ENCODE measurements at places on chromosomes 1 and 21.

- no peak overlapping the region for H3K4me3 ChIP-seq
- no peaks in the 10 kb centered on the region for H3K27me3 ChIP-seq
- H3K4me1 ChIP-seq = no peaks in the 10 kb centered on the region
- DNase-seq = no peak
- no peak overlapping the region for H3K27ac ChIP-seq
These were observed 157.7 kb downstream of the DSCAM start for GRCh38 chr21:40689217-40689616.

GRCh38 chr1:24695202-24695974 is 49.9 kb upstream of the CLIC4 start:
- H3K27ac ChIP-seq = peak overlapping the region; percentile 9
- H3K4me3 ChIP-seq = no peak overlapping the region
- no peaks in the 10 kb centered on the region for H3K36me3 ChIP-seq
- no peaks in the 10 kb centered on the region for H3K27me3 ChIP-seq
- DNase-seq = no peak

GRCh38 chr1:167467126-167467710 is 51.1 kb downstream of the CD247 start:
- DNase-seq = no peak
- H3K27me3 ChIP-seq = no peaks in the 10 kb centered on the region
- no peaks in the 10 kb centered on the region for H3K36me3 ChIP-seq
- H3K27ac ChIP-seq = no peak overlapping the region
- no peak overlapping the region for H3K4me3 ChIP-seq

DNA sequence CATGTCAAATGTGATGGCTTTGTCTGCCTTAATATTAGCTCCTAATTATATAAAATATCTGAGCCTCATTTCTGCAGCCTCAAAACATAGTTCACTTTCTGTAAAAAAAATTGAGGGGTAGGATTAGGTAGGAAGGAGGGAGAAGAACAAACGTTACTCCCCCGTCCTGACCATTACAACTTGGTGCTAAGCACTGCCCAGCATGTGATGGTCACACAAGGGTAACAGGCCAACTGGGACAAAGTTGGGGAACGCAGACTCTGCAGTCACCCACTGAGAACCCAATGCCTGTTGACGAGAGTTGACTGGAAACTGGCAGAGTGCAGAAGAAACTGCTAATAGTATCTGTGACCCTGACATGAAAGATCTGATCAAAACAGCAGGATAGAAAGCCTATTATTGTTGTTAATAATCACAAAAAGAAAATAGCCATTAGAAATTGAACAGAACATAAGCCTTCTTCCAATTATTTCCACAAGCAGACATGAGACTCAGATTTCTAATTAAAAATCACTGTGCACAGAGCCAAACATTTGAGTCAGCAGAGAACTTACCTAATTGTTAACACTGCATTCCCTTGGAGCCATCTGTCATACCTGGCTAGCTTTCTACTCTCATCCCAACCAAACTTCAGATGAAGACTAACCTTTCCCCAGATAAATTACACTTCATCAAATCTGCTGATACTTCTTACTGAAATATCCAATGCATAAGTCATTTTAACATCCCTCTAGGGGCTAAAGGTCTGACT is 5.5 kb downstream of the SORT1 start:
- no peak for DNase-seq
- H3K36me3 ChIP-seq = no peaks in the 10 kb centered on the region
- H3K27ac ChIP-seq = peak overlapping the region; percentile 86
- H3K4me1 ChIP-seq = peaks cover 93% of the 10 kb centered on the region
- no peaks in the 10 kb centered on the region for H3K27me3 ChIP-seq
- peak overlapping the region; percentile 18 for H3K4me3 ChIP-seq

GRCh38 chr1:60747353-60747752 is 335.0 kb upstream of the NFIA start:
- no peaks in the 10 kb centered on the region for H3K4me1 ChIP-seq
- no peak overlapping the region for H3K27ac ChIP-seq
- H3K4me3 ChIP-seq = no peak overlapping the region
- no peak for DNase-seq

- H3K4me1 ChIP-seq = no peaks in the 10 kb centered on the region
- H3K27me3 ChIP-seq = no peaks in the 10 kb centered on the region
- no peaks in the 10 kb centered on the region for H3K36me3 ChIP-seq
- no peak overlapping the region for H3K27ac ChIP-seq
- H3K4me3 ChIP-seq = peak overlapping the region; percentile 33
These were observed 9.4 kb downstream of the PROX1 start for GRCh38 chr1:213997038-213997771.

DNA sequence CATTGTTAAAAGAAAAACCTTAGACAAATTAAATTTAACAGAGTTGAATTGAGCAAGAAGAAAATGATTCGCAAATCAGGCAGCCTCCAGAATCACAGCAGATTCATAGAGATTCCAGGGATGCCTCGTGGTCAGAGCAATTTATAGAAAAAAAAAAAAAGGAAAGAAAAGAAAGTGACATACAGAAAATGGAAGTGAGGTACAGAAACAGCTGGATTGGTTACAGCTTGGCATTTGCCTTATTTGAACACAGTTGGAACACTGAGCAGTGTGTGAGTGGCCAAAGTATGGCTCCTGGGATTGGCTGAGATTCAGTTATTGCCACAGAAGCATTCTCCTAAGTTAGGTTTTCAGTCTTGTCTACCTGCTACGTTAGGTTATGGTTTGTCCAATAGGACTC is 9.1 kb upstream of the C21orf91 start:
- H3K27me3 ChIP-seq = no peaks in the 10 kb centered on the region
- H3K36me3 ChIP-seq = no peaks in the 10 kb centered on the region
- H3K4me1 ChIP-seq = no peaks in the 10 kb centered on the region
- no peak overlapping the region for H3K4me3 ChIP-seq

DNA sequence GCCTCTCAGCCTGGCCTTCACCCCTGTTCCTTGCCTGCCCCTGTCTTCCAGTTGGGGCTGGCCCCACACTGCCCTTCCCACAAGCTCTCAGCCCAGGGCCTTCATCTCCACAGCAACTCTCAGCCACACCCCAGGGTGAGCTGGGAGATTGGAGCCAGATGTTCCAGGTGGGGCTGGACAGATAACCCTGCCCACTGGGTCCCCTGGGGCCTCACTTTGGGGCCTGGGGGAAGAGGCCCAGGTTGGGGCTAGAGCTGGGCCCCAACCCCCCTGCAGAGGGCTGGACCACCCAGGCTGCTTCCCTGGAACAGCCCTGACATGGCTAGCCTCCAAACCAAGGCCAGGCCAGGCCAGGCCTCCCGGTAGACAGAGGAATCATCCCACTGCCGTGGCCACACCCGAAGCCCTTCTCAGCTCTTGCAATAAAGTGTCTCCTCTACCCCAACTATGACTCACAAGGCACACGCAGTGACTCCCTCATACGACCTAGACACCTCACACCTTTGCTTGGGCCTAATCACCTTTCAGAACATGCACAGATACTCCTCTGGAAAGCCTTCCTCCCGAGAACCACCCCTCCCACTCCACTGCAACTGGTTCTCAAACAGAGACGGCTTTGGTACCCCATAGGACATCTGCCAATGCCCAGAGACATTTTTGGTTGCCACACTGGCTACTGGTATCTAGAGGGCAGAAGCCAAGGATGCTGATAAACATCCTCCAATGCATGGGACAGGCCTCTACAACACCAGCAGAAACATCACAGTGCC is 22.2 kb downstream of the SLC2A1 start:
- DNase-seq = no peak
- H3K4me1 ChIP-seq = peaks cover 98% of the 10 kb centered on the region
- H3K36me3 ChIP-seq = no peaks in the 10 kb centered on the region
- peak overlapping the region; percentile 96 for H3K27ac ChIP-seq
- H3K4me3 ChIP-seq = no peak overlapping the region

DNA sequence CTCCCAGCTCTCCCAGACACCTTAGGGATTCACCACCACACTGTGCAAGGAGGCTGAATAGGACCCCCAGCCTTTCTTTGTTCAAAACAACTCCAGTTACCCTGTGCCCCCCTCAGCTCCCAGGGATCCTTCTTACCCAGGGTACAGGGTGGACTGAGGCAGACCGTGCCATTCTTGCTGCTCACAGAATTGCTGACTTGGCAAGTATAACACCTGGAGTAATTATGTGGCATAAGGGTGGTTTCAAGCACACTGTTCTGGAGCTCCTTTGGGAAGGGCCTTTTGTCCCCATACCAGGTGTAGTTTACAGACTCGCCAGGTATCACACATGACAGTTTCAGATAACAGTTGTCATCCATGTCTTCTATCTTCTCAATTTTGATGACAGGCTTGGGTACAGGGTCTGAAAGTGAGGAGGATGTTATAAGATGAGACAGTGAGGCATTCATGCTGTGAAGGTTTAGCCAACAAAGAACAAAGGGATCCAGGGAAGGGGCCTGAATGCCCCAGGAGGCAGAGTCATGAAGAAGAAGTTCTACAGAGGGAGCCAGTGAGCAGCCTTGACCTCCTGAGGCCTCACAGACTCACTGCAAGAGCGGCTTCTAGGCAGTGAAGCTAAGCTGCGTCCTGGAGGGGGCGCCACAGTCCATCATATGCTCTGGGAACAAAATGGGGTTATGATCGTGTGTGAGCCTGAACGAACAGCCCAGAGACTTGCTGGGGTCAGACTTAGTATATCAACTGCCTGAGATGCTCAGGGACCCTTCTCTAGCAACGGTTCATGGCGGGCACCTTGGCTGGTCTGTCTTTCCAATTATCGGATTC is 30.3 kb downstream of the CD48 start:
- H3K36me3 ChIP-seq = no peaks in the 10 kb centered on the region
- H3K27ac ChIP-seq = no peak overlapping the region
- H3K4me3 ChIP-seq = no peak overlapping the region
- H3K4me1 ChIP-seq = peaks cover 7% of the 10 kb centered on the region
- DNase-seq = peak; percentile 44
- H3K27me3 ChIP-seq = no peaks in the 10 kb centered on the region

GRCh38 chr1:165187031-165188009 is 169.2 kb downstream of the LMX1A start:
- H3K4me1 ChIP-seq = no peaks in the 10 kb centered on the region
- H3K27ac ChIP-seq = no peak overlapping the region
- no peak overlapping the region for H3K4me3 ChIP-seq
- no peak for DNase-seq

GRCh38 chr1:17465228-17465627 is 25.8 kb upstream of the RCC2 start:
- no peak for DNase-seq
- H3K4me3 ChIP-seq = no peak overlapping the region
- H3K36me3 ChIP-seq = no peaks in the 10 kb centered on the region

GRCh38 chr1:194233069-194233468 is 1046.7 kb upstream of the B3GALT2 start:
- no peaks in the 10 kb centered on the region for H3K4me1 ChIP-seq
- H3K4me3 ChIP-seq = no peak overlapping the region
- H3K36me3 ChIP-seq = no peaks in the 10 kb centered on the region
- no peaks in the 10 kb centered on the region for H3K27me3 ChIP-seq
- H3K27ac ChIP-seq = no peak overlapping the region
- no peak for DNase-seq

- H3K4me1 ChIP-seq = no peaks in the 10 kb centered on the region
- no peaks in the 10 kb centered on the region for H3K36me3 ChIP-seq
- DNase-seq = no peak
- no peak overlapping the region for H3K4me3 ChIP-seq
- peaks cover 4% of the 10 kb centered on the region for H3K27me3 ChIP-seq
These were observed 10.9 kb upstream of the BLACAT1 start for GRCh38 chr1:205466595-205467220.

DNA sequence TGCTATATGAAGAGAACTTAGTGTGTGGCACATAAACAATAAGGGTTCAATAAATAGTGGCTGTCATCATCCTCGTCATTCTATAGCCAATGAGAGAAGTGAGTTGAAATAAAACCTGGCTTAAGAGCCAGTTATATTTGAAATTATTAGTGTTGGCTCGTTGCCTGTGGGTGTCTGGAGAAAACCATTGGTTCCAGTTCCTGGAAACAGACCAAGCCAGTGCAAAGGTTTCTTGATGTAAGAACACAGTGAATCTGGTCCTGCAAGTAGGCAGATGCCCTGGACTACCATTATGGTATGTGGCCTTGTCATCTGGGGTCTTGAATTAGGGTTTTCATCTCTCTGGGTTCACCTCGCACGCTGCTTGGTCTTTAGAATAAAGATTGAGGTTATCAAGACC is 43.3 kb downstream of the URB2 start:
- no peak for DNase-seq
- H3K36me3 ChIP-seq = no peaks in the 10 kb centered on the region
- H3K27ac ChIP-seq = no peak overlapping the region
- H3K4me3 ChIP-seq = no peak overlapping the region

DNA sequence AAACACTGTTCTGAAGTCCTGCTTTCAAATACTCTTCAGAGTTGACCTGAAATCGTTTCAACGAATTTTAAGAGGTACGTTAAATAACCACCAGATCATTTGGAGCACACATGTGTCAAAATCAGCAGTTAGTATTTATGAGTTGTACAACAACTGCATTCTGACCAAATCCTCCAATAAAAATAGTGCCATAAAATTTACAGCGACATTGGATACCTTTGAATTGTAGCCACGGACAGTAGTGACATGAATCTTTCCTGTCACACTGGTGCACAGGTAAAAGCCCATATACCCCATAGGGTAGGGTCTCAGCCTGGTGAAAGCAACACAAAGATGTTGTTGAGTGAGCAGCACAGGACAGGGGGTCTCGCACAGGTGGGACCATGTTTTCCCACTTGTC is 121.5 kb downstream of the CLIC6 start:
- no peaks in the 10 kb centered on the region for H3K36me3 ChIP-seq
- DNase-seq = no peak
- no peaks in the 10 kb centered on the region for H3K27me3 ChIP-seq
- H3K4me1 ChIP-seq = peaks cover 7% of the 10 kb centered on the region

DNA sequence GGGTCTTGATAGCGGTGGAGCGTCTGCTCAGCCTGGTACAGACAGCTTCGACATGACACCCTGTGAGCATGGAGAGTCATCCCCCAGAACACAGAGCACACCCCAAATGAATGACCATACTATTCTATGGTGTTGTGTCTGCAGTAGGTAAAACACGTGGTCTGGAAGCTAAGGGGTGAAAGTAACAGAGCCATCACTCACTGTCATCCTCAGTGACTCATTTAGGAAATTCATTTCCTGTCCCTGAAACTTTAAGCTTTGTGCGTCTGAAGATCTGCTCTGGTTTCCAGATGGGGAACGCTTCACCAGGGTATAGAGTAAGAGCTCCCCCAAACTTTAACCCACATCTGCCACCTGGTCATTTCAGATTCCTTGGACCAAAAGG is 94.8 kb upstream of the DISP3 start:
- no peaks in the 10 kb centered on the region for H3K27me3 ChIP-seq
- H3K27ac ChIP-seq = no peak overlapping the region
- H3K4me1 ChIP-seq = no peaks in the 10 kb centered on the region
- no peak for DNase-seq
- no peak overlapping the region for H3K4me3 ChIP-seq
